GM23338 (cell line): ENCODE measurements at places on chromosomes 16 and 17. TPM values are rescaled to one million over a fixed set of nuclear protein-coding genes. Genes with fewer than 3 reads are reported as not detected.
A peak's percentile ranks its signal among the peaks of the same experiment; 100 is the strongest.

The SMIM36 gene
- total RNA-seq = not detected in 2 replicates

The PRAC2 gene
- not detected in 2 replicates for total RNA-seq

The CA7 gene
- 2.5 and 2.8 TPM in 2 replicates for total RNA-seq

DNA sequence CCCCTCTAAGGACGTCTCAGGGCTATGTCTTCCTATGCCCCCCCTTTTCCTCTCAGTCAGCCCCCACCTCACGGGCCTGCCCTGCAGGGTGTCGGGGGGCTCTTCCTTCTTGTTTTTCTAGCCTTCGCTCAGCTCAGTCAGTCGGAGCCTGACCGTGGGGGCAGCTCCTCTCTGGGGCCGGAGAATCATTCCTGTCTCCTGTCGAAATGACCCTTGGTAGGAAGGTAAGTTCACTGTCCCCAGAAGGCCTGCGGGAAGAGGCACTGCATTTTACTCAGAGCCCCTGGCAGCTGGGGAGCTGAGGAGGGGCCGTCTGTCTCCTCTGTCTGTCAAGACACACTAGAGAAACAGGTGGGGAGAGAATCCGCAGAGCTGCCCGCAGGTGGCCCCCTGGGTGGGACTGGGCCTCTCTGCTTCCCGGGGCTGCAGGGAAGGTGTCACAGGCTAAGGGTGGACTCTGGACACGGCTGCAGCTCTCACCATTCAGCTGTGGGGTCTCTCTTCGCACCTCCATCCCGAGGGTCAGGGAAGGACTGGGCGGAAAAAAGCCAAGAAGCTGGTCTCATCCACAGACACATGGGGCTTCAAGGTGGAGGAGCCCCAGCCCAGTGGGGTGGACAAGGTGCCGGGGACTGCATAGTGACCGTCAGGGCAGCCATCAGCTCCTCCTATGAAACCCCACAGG, 112.8 kb upstream of the TNRC6C start:
- no peak for DNase-seq
- H3K4me3 ChIP-seq = no peak overlapping the region
- no peaks in the 10 kb centered on the region for H3K27me3 ChIP-seq
- H3K36me3 ChIP-seq = no peaks in the 10 kb centered on the region
- H3K4me1 ChIP-seq = no peaks in the 10 kb centered on the region
- no peak overlapping the region for H3K27ac ChIP-seq

DNA sequence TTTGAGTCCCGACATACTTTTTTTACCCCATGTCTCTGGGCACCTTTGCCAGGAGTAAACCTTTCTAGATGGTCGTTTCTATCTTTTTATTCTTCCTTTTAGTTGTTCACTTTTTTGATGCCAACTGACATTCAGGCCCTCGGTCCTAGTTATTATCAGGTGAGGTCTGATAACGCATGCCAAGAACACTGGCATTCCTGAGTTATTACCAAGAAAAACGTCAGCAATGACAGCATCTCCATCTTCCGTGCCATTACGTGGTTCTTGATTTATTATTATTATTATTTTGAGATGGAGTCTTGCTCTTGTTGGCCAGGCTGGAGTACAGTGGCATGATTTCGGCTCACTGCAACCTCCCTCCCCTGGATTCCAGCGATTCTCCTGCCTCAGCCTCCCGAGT, 21.4 kb downstream of the HASPIN start:
- no peaks in the 10 kb centered on the region for H3K36me3 ChIP-seq
- no peak overlapping the region for H3K27ac ChIP-seq
- no peak for DNase-seq
- H3K4me1 ChIP-seq = peaks cover 3% of the 10 kb centered on the region; the same call in 1 of the 2 replicates

DNA sequence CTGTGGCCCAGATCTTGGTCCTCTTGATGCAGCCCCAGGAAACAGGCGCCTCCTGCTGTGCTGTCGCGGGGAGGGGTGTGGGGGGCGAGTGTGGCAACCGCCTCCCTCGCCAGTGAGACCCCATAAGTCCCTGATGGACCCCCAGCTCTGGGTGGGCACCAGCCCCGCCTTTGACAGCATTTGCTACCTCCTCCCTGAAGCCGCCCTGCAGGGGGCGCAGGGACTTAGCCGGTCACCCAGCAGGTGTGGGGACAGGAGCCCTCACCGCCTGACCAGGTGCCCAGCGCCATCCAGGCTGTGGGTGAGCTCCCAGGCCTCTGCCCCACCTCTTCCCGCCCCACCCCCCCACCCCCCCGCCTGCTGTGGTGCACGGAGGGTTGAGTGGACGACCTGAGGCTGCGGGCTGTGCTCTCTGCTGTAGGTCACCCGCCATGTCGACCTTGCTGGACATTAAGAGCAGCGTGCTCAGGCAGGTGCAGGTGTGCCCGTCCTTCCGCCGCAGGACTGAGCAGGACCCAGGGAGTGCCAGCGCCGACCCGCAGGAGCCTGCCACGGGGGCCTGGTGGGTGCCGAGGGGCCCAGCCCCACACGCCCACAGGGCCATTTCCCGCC, 4.8 kb downstream of the BAIAP3 start:
- no peaks in the 10 kb centered on the region; the same call in 1 of the 2 replicates for H3K4me1 ChIP-seq
- no peak overlapping the region for H3K4me3 ChIP-seq
- H3K36me3 ChIP-seq = no peaks in the 10 kb centered on the region
- DNase-seq = peak; percentile 67
- H3K27ac ChIP-seq = no peak overlapping the region
- peaks cover 25% of the 10 kb centered on the region for H3K27me3 ChIP-seq

DNA sequence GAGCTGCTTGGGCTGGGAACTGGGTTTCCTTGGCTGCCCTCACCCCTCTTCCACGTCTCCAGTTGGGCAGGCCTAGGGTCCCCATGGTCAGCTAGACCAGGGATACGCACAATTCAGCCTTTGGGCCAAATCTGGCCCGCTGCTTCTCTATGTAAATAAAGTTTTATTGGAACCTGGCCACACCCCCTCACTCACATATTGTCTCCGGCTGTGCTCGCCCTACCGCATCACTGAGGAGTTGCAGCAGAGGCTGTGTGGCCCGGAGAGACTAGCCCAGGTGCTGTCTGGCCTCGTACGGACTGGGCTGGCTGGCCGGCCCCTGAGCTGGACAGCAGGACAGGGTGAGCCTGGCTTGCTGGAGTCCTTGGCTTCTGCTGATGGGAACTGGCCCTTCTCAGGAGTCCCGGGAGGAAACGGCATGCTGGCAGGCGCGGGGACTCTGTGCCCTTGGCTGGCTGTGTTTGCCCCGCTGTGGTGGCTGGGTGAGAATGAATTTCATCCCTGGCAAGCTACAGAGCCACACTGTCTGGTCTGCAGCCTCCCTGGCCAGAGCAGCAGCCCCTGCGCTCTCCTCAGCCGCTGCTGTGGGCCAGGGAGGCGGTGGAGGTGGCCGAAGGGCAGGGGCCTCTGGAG, 82.0 kb downstream of the ENGASE start:
- no peaks in the 10 kb centered on the region for H3K36me3 ChIP-seq
- peaks cover 4% of the 10 kb centered on the region; the same call in 1 of the 2 replicates for H3K4me1 ChIP-seq

GRCh38 chr16:72612256-72612655, 435.7 kb downstream of the ZFHX3 start:
- no peaks in the 10 kb centered on the region for H3K27me3 ChIP-seq
- H3K27ac ChIP-seq = no peak overlapping the region
- DNase-seq = no peak
- H3K4me1 ChIP-seq = peaks cover 14% of the 10 kb centered on the region; the same call in 1 of the 2 replicates
- no peaks in the 10 kb centered on the region for H3K36me3 ChIP-seq

GRCh38 chr17:82098939-82099763, 1.1 kb upstream of the FASN start:
- peak overlapping the region; percentile 73 for H3K4me3 ChIP-seq
- H3K4me1 ChIP-seq = peaks cover 40% of the 10 kb centered on the region
- 0 out of 2 replicates have a peak, but pooled peaks cover 5% of the 10 kb centered on the region for H3K36me3 ChIP-seq
- DNase-seq = peak; percentile 48

DNA sequence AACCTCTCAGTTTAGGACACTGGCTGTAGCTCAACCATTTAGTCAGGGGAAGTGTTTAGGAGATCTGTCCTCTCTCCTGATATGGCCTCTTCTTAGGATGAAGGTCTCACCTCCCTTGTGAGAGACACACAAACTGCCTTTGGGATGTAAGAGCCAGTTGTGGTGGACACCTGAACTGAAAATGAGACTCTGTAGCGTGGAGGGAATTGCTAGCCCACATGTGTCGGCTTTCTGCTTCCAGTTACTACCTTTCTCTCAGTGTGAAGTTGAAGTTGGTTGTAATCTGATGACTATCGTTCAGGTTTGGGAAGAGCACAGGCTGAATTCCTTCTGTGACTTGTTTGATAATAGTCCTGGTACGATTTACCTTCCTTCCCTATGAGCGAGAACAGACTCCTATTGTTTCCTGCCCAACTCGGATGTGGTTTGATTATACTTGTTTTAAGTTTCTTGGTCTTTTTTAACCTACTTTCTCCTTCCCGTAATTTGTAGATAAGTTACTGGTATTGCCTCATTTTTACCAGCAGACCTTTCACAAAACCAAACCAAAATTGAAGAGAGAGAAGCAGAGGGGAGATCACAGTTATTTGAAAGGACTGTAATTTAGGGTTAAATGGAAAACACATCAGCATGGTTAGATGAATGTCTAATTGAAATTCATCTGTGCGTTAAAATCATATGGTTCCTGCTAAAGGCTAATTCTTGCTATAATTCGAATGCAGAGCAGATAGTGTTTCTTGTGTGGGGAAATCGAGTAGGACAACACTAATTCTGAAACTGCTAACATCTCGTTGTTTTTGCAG, 43.2 kb downstream of the CLEC16A start:
- H3K4me1 ChIP-seq = no peaks in the 10 kb centered on the region
- no peak overlapping the region for H3K4me3 ChIP-seq
- no peaks in the 10 kb centered on the region for H3K27me3 ChIP-seq
- no peak overlapping the region for H3K27ac ChIP-seq
- no peak for DNase-seq
- no peaks in the 10 kb centered on the region; the same call in 1 of the 2 replicates for H3K36me3 ChIP-seq

GRCh38 chr16:30040221-30040620, 9.2 kb upstream of the TLCD3B start:
- no peaks in the 10 kb centered on the region for H3K4me1 ChIP-seq
- no peak for DNase-seq
- H3K4me3 ChIP-seq = no peak overlapping the region
- H3K27ac ChIP-seq = no peak overlapping the region
- H3K36me3 ChIP-seq = no peaks in the 10 kb centered on the region

DNA sequence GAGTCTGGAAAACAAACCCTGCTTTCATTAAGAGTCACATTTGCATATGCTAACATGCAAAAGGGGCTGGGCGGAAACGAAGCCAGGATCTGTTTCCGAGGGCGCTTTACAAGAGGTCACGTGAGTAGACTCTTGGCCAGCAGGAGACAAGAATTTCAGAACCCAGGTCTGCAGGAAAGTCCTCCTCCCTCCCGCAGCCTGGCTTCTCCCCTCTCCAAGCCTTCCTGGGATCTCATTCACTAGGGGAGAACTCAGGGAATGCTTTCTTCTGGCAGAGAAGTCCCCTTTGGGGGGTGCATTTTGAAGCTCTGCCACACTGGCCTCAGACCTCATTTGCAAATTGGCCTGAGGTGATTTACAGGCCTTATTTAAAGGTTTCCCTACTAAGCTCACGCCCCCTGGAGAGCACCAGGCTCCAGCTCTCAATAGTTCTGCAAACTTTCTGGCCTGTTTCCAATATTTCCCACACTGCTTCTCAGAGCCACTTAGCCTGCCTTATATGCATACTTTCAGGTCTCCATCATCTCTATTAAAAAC, 57.2 kb upstream of the CACNG5 start:
- peak overlapping the region; percentile 78 for H3K27ac ChIP-seq
- DNase-seq = peak; percentile 93
- H3K4me1 ChIP-seq = peaks cover 39% of the 10 kb centered on the region

DNA sequence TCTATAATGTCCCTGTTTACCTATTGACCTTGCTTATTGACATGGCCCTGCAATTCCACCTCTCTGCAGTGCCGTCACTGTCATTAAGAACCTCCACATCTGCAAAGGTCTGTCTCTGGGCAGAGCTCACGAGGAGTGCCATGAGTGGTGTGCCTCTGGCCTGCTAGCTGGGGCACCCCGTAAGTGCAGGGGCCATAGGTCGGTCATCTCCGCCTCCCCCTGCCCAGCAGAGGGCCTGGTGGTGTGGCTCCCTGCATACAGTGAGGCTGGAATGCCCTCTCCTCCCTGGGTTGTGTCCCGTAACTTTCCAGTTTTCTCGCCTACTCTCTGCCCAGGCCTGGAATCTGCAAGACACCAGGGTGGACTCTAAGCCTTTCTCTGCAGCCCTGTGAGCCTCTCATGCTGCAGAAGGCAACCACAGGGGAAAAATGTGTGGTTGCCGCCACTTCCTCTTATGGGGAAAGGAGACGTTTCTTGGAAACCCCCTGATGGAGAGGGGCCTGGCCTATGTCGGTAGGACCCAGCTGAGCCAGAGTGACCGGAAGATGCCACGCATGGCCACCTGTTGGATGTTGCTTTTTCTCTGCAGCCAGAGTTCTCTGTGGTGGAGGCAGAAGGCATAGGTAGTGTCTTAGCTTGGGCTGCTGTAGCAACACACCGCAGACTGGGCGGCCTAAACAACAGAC, 2.7 kb upstream of the SNX20 start:
- H3K36me3 ChIP-seq = no peaks in the 10 kb centered on the region
- DNase-seq = no peak
- H3K27ac ChIP-seq = no peak overlapping the region
- no peaks in the 10 kb centered on the region for H3K4me1 ChIP-seq

- no peak for DNase-seq
- no peak overlapping the region for H3K4me3 ChIP-seq
- no peaks in the 10 kb centered on the region for H3K36me3 ChIP-seq
- H3K4me1 ChIP-seq = peaks cover 13% of the 10 kb centered on the region; the same call in 1 of the 2 replicates
- peaks cover 11% of the 10 kb centered on the region for H3K27me3 ChIP-seq
These were observed 20.5 kb downstream of the GRB7 start for GRCh38 chr17:39757931-39758873.

DNA sequence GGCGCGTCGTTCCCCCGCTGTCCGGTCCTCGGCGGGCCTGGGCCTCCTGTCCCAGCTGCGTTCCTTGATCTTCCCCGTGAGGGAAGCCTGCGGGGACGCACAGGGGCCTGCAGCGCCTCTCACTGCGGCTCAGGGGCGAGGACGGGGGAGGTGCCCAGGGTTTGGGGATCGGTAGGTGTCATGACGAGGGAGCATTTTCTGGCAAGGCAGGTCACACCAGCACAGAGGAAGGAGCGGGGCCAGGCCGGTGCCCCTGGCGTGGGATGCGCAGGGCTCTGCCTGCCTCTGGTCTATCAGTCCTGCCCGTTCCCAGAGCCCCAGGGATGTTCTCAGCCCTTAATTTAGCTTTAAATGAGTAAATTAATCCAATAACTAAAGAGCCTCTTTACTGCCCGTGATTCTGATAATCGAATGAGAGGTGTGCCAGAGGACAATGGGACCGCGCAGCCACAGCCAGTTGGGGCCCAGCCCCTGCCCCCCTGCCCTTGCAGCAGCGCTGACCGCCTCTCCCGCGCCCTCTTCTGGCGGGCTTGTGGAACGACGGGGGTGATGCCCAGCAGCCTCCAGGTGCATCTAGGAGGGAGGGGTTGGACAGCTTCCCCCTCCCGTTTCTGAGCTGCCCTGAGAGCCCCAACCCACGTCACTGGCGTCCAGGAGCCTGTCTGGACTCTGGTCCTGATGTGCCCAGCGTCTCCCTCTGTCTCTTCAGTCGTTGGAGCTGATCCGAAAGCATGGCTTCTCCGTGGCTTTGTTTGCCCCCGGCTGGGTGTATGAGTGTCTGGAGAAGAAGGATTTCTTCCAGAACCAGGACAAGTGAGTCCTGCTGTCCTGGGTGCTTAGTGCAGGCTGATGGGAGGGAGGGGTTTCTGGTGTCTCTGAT, 7.9 kb downstream of the ENGASE start:
- no peaks in the 10 kb centered on the region for H3K27me3 ChIP-seq
- H3K36me3 ChIP-seq = peaks cover 3% of the 10 kb centered on the region; the same call in 1 of the 2 replicates
